ENCODE measurements at places on chromosomes 7 and 10.

- DNase-seq, result no peak
These were observed 210.7 kb upstream of the GNAI1 start for GRCh38 chr7:79923953-79924352.

DNA sequence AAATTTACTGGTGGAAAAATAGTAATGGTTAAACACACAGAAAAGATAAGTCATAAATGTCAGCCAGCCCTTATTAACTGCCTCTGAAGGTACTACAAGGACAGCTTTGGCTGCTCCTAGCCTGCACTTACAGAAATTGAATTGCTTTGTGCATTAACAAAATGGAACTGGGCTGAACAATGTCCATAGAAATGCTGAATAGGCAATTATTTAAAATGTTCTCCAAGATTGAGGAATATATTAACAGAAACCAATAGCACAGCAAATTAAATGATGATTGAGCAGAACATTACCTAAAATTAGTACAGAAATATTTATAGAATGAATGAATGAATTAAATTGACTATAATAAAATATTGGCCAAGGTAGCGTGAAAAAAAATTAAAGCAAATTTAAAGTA is 42.4 kb upstream of the AGMO start:
- DNase-seq, result no peak

DNA sequence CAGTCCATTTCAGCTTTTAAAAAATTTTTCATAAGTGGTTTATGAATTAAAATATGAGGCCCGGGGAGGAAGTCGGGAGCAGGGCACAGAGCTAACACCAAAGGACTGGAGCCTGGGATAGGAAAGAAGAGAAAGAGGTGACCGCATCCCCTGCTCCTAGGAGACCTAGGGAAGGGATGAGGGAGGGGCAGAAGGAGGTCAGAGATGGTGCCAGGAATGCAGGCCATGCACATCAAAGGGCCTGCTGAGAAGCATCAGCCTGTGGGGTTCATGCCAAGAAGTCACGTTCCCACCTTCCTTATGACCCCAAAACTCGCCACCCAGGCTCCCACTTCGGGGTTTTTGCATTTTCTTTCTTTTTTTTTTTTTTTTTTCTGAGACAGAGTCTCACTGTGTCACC is 14.7 kb upstream of the TOMM7 start:
- no peak for DNase-seq

- DNase-seq, result no peak
These were observed 815 bp downstream of the GIMAP8 start for GRCh38 chr7:150451097-150451793.

GRCh38 chr10:63409465-63410027 is 56.2 kb downstream of the JMJD1C start:
- no peak for DNase-seq
